ENCODE measurements at places on chromosomes 3 and 15.

GRCh38 chr15:47427463-47427862, 289.8 kb upstream of the SEMA6D start:
- no peak for DNase-seq

DNA sequence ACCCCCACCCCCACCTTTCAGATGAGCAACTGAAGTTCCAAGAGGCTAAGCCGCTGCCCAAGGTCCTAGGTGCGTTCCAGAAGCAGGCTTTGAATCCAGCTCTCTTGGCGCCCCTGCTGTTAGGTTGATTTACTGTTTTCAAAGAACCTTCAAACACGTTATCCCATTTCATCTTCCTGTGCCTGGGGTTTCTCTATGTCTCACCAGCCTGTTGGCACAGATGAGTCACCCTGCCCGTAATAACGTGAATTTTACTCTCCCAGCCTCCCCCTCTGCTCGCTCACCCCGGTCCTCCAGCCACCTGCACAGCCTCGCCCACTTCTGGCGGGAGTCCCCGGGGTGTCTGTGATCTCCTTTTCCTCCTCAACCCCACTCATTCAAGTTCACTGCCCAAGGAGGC, 13.0 kb upstream of the TSEN2 start:
- no peak for DNase-seq

DNA sequence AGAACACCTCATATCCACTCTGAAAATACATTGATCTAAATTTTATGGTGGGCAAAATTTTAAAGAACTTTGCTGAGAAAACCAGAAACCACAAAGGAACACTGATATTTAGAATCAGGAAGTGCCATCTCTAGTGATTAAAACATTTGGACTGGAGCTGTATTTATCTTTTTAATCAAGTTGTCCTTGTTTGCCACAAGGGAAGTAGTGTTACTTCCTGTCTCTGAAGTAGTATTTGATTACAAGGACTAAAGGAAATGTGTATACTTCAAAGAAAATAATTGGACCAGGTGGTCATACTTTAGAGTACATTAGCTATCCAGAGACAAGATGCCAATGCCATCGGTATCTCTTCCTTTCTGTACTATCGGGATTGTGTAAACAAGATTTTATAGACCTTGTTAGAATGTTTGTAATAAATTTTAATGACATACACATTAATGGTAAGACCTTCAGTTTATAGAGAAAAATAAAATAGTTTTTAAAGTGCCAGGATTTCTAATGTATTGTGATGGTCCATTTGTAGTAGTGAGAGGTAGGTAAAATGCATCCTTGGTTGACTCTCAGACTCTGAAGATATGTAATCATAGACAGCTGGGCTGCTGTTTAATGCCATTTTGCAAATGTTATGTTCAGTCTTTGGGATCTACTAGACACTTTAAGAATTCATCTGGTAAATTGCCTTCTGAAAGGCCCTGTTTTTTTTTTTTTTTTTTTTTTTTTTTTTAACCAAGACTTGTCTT, 131.9 kb downstream of the B3GALNT1 start:
- no peak for DNase-seq

DNA sequence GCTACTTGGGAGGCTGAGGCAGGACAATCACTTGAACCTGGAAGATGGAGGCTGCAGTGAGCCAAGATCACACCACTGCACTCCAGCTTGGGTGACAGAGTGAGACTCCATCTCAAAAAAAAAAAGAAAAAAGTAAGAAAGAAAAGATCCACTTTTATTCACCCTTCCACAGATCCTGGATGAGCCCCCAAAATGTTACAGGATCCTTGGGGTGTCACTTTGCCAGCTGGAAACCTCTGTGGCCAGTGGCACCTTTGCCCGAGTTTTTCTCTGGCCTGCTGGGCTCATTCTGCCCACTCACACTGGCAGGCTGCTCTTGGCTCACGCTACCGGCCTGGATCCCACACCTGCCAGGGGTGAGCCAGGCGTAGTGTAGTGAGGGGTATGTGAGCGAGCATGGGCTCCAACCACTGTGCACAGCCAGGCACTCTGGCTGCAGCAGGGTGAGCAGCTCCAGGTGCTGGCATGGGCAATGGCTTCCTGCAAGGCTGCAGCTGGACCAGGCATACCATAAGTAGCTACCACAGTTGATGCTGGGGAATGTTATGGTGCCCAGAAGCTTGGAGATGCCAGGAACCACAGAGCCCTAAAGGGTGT, 57.8 kb upstream of the C15orf39 start:
- DNase-seq: no peak

GRCh38 chr3:196272826-196273225, 14.7 kb downstream of the PCYT1A start:
- no peak for DNase-seq

DNA sequence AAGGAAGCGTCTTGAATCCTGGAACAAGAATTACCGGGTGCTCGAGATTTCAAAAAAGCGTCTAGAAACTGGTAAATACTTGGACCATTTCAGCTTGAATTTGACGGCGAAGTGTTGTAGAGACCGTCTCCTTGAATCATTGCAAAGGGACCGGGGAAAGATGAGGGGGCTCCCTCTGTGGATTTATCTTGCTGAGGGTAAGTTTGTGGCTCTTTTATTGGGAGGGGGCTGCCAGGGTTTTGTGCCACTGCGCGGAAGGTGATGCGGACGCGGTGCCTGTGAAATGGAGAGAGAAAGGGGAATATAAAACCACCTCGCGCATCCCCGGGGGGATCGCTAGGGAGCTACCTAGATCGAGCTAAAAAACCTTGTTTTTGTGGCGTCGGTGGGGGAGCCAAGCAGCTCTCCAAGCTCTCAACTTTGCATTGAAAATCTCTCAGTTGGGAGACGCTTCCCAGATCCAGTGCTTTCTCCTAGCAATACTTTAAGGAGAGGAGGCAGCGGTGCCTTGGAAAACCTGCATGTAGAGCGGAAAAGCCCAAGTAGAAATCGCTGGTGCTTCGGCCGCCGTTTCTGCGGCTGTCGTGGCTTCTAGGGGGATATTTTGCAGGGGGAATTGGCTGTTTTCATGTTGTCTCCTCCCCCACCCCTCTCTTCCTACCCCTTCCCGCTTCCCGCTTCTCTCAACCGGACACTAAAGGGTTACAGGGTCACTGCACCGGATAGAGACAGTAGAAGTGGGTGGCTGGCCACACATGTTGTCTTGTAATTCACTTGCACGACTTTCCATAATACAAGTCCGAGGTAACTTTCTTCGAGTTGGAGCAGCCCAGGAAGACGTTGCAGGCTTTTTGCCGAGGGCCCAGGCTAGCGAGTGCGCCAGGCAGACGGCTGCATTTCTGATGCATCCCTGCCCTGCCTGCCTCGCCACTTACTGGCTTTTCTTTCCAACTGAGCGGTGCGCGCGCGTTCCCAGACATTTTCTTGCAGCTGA, 187.6 kb downstream of the NLGN1 start:
- DNase-seq: peak; percentile 80

DNA sequence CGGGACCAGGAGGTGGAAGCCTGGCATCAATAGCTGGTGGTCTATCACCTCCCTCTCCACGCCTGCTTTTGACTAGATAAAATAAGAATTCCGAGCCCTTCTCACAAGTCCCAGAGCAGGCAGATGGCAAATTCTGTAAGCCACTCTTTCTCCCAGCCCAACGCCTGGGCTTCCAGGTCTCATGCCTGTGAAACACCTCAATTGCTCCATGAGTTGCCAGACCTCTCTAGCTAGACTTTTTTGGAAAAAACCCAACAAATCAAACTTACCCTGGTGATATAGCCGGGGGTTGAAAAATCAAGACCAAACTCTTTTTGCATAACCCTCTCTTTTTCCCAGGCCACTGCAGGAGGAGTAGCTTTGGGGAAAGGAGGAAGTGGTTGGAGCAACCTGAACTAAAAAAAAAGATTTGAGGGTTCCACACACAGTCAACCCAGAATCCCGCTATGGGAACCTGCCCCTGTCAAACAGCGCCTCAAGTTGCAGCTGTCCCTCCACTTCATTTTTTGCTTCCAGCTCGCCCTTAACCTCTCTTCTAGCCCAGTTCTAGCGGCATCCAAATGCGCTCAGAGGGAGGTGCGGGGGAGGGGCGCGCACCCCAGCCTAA, 7.0 kb downstream of the BHLHE40 start:
- DNase-seq: no peak

GRCh38 chr3:124845406-124845805, 41.8 kb downstream of the ITGB5 start:
- no peak for DNase-seq

DNA sequence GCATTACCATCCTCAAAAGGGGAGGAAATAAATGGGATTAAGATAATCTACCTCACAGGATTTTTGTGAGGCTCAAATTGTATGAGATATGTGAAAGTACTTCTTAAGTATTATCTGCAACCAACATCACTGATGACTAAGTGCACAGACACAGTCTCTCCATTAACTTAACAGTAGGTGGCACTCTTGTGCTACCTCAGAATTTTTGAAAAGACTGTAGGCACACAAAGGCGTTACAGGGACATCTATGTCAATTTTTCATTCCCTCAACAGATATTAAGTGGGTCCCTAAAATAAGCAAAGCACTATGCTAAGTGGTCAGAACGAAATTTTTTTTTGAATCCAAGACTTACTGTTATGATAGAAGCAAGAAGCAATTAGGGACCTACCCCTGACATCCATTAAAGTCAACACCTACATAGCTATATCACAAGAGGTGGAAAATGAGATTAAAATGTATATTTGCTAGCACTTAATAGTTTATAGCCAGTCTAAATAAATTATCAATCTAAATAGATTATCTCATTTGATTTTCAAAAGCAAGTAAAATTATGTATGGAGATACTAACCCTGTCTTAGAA, 52.9 kb downstream of the RYK start:
- no peak for DNase-seq

- DNase-seq: no peak
Measured at GRCh38 chr3:64814351-64814750, 126.6 kb upstream of the ADAMTS9 start.

- DNase-seq: peak; percentile 75
Measured at GRCh38 chr3:10547841-10548783, 42.7 kb upstream of the ATP2B2 start.

DNA sequence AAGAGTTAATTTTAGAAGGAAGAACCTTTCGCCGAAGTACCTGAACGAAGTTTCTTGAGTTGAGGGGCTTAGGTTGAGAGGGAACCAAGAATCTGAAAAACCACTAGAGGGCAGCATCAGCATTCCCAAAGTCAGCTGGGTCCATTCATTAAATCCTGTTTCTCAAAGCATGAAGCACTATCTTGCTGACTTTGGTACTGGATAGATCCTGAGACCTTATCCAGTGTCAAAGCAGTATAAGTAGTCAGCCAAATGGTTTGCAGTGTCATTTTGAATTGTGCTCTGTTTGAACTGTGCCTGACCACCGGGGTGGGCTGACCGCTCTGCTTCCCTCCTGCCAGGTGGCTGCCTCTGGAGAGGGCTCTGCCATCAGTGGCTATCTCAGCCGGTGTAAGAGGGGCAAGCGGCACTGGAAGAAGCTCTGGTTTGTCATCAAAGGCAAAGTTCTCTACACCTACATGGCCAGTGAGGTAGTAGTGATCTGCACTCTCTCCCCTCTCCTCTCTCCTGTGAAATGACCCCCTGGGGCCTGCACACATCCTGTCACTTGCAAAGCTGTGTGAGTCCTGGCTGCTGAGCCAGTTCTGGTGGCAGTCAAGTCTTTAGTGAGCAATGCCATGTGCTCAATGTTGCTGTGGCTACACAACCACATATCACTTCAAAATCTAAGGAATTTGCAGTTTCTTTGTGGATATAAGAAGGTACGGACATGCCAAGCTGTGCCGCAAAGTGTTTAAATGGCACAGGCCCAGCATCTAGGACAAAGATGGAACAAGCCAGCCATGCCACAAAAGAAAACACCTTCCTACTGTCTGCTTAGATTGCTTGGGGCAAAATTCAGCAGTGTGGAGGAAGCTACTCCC, 21.4 kb upstream of the NR2C2 start:
- peak; percentile 75 for DNase-seq

DNA sequence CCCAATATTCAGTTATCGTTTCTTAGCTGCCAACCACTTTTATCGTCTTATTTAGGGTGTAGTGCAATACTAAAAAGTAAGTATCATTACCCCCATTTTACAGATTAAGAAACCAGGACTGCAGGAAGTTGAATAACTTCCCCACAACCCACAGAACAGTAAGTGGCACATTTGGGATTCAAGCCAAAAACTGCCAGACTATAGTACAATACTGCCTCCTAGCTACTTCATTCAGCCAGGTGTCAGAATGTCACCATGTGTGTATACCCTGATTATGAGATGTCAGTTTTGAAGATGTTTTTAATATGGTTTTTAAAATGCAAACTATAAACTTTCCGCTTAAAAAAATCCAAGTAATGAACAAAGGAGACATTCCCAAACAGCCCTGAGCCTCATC, 74.2 kb upstream of the PROK2 start:
- DNase-seq: peak; percentile 47

DNA sequence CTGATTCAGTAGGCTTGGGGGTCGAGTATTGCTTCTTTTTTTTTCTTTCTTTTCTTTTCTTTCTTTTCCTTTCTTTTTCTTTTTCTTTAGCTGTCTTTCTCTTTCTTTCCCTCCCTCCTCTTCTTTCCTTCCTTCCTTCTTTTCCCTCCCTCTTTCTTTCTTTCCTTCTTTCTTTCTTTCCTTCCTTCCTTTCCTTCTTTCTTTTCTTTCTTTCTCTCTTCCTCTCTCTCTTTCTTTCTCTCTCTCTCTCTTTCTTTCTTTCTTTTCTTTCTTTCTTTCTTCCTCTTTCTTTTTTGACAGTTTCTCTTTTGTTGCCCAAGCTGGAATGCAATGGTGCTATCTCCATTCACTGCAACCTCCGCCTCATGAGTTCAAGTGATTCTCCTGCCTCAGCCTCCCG, 36.0 kb downstream of the TM4SF4 start:
- DNase-seq: no peak

GRCh38 chr15:44573386-44573785, 36.4 kb downstream of the EIF3J start:
- DNase-seq: no peak

DNA sequence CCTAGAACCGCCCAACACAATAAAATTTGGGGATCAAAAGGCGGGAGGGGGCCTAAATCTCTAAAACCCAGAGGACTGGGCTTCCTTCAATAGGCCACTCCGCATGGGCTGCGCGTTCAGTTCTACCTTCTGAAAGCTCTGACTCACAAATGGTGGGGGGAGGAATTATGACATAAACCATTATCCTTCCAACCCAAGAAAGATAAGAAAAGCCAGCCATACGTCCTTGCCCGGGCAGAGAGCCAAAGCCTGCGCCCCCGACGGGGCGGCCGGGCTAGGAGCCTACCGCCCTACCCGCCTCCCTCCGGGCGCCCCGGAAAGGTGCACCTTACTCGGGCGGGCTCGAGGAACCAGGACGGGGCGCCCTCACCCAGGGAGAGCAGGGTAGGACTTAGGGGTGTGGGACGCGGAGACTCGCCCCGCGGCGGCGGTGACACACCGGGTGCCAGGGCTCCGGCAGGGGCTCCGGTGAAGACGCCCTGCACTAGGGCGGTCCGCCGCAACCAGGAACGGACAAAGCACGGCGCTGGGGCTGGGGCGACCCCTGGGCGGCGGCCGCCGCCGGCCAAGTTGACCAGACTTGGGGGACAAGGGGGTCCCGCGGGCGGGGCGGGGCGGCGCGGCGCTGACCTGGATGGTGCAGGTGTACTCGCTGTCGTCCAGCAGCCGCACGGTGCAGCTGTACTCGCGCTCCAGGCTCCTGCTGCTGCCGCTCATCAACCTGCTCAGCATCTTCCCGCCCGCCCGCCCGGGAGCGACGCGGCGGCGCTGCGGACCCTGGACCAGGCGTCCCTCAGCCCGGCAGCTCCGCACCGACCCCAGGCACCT, 534 bp downstream of the FRMD5 start:
- DNase-seq: peak; percentile 61
